Activated CD4-positive, alpha-beta T cell treated with anti-CD3 and anti-CD28 coated beads for 4 hours (primary cell): ENCODE measurements at places on chromosomes 5 and 9.

- no peak for DNase-seq
These were observed 82.7 kb downstream of the HSD17B3 start for GRCh38 chr9:96219026-96219899.

DNA sequence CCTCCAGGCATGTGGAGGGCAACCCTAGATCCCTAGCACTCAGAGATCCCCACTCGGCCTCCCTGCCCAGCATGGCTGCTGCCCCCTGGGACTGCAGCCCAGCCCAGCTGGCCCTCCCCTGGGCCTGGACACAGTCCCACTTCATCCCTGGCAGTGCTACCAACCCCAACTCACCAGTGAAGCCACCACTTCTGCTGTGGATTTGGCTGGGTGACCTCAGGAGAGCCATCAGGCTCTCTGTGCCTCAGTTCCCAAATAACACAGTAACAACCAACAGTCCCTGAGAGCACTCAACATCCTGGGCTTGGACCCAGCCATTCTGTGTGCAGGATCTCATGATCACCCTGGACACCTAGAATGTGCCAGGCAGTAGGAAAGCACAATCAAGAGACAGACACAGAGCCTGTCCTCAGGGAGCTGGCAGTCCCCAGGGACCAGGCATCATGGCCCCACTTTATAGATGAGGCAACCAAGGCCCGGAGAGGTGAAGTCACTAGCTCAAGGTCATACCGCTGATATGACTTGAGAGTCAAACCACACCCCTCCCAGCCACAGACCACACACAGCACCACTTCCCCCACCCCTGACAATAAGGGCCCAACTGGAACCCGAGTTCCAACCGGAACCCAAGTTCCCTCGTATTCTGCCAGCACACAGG lies 4.7 kb upstream of the PSMB7 start:
- no peak for DNase-seq

GRCh38 chr5:154868702-154869101 lies 10.3 kb downstream of the CNOT8 start:
- DNase-seq: no peak

GRCh38 chr5:164277720-164278119 lies 772.3 kb downstream of the MAT2B start:
- DNase-seq: no peak

- DNase-seq: no peak
These were observed 127.0 kb downstream of the RPS23 start for GRCh38 chr5:82151204-82151603.

DNA sequence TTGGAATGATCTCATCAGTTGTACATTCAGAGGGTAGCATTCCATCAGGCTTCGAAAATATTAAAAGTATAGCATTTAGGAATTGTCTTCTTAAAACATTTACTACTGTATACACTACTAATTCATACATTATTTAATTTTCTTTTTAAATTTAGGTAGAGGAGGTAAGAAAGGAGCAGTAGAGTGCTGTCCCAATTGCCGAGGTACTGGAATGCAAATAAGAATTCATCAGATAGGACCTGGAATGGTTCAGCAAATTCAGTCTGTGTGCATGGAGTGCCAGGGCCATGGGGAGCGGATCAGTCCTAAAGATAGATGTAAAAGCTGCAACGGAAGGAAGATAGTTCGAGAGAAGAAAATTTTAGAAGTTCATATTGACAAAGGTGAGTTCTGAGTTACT lies 5.2 kb downstream of the DNAJA1 start:
- DNase-seq: no peak

- DNase-seq: no peak
These were observed 11.7 kb downstream of the CER1 start for GRCh38 chr9:14710804-14711203.

GRCh38 chr5:27535031-27535557 lies 496.7 kb upstream of the CDH9 start:
- DNase-seq: no peak

DNA sequence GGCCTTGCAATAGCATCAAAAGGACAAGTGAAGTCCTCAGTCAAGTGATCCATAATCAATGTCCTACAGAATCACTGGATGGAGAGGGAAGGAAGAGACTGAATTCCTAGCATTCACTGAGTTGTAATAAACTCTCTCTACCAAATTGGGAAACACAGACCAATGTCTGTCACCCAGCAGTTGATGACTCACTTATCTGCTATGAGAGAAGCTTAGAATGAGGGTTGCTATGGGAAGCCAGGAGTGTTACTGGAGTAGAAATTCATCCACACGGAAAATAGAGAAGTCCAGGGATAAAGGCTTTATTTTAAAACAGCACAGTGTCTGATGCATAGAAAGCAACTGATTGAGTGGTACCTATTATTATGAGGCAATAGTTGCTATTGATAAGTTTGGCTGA lies 407.4 kb downstream of the BRINP1 start:
- DNase-seq: no peak

GRCh38 chr5:168163966-168164365 lies 127.5 kb upstream of the WWC1 start:
- no peak for DNase-seq

DNA sequence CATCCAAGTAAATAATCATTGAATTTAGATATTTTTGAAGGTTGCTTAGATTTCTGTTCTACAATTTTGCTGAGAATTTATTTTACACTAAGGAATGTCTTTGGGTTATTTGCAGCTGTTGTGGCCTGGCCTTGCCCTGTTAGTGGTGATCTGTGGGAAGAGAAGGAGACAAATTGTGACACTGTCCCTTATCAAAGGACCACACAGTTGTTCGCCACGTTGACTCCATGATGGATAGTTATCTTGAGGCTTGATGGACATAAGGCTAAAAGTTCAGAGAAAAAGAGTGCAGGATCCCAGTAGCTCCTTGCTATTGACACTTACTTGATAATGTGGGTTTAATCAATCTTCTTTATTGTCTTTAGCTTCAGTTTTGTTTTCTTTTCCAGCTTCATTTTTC lies 186.6 kb upstream of the MEF2C start:
- DNase-seq: no peak

GRCh38 chr5:112208699-112209615 lies 210.1 kb downstream of the EPB41L4A start:
- DNase-seq: no peak

- no peak for DNase-seq
These were observed 1.4 kb downstream of the NRARP start for GRCh38 chr9:137300567-137301080.

DNA sequence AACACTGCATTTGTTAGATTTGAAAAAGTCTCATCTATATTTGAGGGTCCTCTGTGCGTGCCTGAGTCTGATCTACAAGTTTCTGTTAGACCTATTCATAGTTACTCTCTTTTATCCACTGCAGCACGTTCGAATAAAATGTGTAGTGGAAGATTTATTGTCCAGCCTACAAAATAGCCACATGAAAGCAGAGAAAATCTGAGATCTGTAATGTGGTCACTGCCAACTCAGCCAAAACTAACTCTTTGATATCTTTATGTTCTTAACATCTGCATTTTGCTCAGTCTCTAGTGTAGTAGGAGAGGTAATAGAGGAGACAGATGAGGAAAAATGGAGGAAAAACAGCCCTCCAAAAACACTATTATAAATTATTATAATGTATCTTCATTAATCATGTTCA lies 354.0 kb downstream of the NPR3 start:
- no peak for DNase-seq

GRCh38 chr9:134047868-134048581 lies 19.8 kb downstream of the BRD3 start:
- no peak for DNase-seq

GRCh38 chr9:25813478-25813877 lies 135.2 kb upstream of the TUSC1 start:
- DNase-seq: no peak

- no peak for DNase-seq
These were observed 19.1 kb downstream of the CNTFR start for GRCh38 chr9:34570376-34570775.

DNA sequence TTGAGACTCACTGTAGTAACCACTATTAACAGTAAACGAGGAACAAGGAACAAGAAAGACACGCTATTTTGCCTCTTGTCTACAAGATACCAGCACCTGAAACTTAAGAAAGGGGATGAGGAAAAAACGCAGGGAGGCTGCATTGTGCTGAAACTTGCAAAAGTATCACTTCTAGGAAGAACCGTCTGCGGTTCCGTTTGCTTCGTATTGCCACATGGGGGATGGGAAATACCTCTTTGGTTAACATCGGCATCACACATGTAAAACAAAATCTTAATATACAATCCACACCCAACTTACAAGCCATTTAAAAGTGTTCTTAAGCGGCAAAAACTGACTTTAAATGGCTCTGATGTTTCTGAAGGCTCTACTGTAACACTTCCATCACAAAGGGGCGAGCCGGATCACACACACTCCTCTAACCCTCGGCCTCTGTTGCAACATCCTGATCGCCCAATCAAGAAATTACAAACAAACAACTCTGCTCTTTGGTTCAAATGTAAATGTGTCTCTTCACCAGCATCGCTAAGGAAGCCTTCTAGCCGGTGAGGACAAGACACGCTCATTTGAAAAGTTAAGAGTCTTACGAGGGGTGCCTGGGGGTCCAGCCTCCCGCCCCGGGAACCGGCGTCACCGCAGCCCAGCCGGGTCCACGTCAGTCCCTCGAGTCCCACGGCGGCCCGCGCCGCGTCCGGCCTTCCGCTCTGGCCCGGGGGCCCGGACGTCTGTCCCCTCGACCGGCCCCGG lies 621 bp downstream of the SEC16A start:
- peak; percentile 32 for DNase-seq

DNA sequence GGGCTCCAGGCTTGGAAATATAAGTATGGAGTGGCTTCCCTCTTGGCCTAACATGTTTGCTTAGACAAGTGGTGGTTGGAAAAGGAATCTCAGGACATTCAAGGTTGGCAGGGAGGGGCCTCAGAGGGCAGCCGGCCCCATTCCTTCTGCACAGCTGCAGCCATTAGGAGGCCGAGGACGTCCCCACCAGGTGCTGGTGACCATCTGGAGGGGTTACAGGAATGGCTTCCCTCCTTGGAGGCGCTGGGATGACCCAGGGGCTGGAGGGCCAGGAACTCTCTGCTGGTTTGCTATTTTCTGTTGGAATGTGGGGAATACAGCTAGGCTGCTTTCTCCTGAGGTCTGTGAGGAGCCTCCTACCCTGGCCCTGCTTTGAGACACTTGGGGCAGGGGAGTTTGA lies 18.5 kb downstream of the STC2 start:
- DNase-seq: no peak

- DNase-seq: no peak
These were observed 348.6 kb upstream of the SLC24A2 start for GRCh38 chr9:20137425-20137824.

GRCh38 chr5:161460741-161461140 lies 85.8 kb downstream of the GABRB2 start:
- DNase-seq: no peak

DNA sequence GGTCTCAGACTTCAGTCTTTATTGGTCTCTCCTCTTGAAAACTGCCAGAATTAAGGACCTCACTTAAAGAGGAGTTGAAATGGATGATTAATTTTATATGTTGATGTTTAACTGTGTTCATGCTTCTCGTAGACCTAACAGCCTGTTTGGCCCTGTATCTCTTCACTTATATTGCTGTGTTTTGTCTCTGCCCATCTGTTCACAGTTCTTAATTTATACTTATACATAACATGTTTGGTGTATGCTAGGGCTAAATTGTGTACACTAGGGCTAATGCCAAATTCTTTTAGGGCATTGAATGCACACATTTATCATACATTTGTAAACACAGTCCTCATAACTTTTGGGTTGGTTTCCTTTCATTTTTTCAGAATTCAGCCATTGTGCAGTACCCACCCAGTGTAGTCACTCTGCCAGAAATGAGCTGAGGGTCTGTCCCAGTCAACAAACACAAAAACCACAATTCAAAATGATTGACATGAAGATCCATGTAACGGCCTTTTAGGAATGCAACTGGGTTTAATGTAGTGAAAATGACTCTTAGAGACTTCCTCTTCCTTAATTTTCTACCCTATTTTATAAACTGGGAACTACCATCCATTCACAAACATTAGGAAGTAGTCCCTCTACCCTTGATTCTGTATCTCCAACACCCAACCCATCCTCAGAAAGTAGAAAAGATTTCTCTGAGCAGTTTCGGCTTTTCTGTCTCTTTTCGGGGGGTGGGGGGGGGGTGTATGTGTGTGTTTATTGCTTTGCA lies 668.8 kb upstream of the KLF4 start:
- no peak for DNase-seq

DNA sequence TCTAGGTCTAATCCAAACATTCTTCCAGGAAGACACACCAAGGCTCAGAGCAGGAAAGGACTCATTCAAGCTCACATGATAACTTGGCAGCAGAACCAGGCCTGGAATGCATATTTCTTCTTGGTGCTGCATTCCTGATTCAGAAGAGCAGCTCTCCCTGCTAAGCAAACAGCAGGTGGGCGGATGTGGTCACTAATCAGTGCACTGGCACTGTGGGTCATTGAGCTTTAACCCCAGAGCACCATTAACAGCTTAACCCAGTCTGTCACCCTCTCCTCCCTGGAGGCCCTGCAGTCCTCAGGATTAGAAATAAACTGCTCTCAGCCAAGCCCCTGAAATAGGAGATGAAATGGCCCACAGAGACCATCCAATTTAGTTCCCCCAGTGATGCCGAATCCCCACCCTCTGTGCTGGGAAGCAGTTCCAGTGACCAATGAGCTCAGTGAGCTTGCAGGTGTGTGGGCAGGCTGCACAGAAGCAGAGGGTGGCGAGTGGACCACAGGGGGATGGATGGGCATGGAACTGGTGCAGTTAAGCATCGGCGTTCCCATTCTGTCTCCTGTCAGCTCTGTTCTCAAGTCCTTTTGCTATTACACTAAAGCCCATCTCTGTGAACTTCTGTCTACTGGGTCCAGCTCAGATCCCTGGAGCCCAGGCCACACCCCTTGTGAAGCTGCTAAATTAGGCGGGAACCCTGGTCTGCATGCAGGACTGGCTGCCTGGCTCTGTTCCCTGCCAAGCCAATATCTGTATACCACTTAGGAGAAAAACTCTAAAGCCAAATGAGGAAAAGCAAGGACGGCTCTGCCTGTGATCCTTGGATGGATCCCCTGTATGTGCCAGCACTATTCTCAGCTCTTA lies 16.6 kb upstream of the MEGF9 start:
- no peak for DNase-seq

GRCh38 chr9:81069038-81069795 lies 620.1 kb downstream of the TLE1 start:
- no peak for DNase-seq

GRCh38 chr9:108119530-108120113 lies 630.1 kb upstream of the KLF4 start:
- DNase-seq: no peak

DNA sequence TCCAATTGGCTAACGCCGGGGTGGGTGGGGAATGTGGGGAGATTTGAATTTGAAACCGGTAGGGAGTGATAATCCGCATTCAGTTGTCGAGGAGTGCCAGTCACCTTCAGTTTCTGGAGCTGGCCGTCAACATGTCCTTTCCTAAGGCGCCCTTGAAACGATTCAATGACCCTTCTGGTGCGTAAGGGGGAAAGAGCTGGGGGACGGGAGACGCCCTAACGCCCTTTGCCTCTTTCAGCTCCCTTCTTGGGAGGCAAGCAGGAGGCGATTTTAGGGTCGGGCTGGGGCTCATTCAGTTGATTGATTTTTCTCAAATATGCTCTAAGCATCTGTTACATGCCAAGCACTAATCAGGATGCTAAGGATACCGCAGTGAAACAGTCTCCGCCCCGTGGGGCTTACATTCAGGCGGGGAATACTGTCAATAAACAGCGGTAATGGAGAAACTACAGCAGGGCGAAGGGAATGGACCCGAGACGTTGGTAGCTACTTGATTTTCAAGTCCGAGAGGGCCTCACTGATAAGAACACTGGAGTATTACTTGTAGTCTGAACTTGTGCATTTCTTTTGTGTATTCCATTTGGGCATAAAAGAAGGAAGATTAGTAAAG lies at the start of gene HMMR:
TSS of gene HMMR (plus strand) at position 71 of the 610 bp plus-strand sequence. CDS start at position 132, 61 bp downstream.
- no peak for DNase-seq

GRCh38 chr5:8418049-8418426 lies 549.1 kb downstream of the MTRR start:
- no peak for DNase-seq
